Smooth muscle cell of trachea (primary cell): ENCODE measurements at places on chromosomes 1 and 21. TPM values are rescaled to one million over a fixed set of nuclear protein-coding genes. Genes with fewer than 3 reads are reported as not detected.

OR2T29 gene
- total RNA-seq: not detected in 2 replicates

MDM4 gene
- total RNA-seq: 25.3 and 44.2 TPM in 2 replicates

LCE1C gene
- total RNA-seq: not detected in 2 replicates

RNU1-1 gene
- total RNA-seq: under 0.01 TPM in 2 replicates

NBPF10 gene
- 2.0 and 4.4 TPM in 2 replicates for total RNA-seq

C1orf94 gene
- not detected in 2 replicates for total RNA-seq

AIM2 gene
- total RNA-seq: 0.58 TPM in 1 of 2 replicates, not detected in the other

CFHR1 gene
- total RNA-seq: 0.50 TPM in 1 of 2 replicates, not detected in the other

TMPRSS15 gene
- total RNA-seq: not detected in 2 replicates

JMJD4 gene
- 30.3 and 48.3 TPM in 2 replicates for total RNA-seq

TSPAN2 gene
- total RNA-seq: not detected in 2 replicates

INTS11 gene
- 62.8 and 67.6 TPM in 2 replicates for total RNA-seq

TRIM45 gene
- total RNA-seq: 5.1 and 7.3 TPM in 2 replicates

LMX1A gene
- not detected in 2 replicates for total RNA-seq

PCBP3 gene
- 0.50 and 1.9 TPM in 2 replicates for total RNA-seq

LCE2B gene
- total RNA-seq: not detected in 2 replicates
